ENCODE measurements at places on chromosomes 4 and X.

DNA sequence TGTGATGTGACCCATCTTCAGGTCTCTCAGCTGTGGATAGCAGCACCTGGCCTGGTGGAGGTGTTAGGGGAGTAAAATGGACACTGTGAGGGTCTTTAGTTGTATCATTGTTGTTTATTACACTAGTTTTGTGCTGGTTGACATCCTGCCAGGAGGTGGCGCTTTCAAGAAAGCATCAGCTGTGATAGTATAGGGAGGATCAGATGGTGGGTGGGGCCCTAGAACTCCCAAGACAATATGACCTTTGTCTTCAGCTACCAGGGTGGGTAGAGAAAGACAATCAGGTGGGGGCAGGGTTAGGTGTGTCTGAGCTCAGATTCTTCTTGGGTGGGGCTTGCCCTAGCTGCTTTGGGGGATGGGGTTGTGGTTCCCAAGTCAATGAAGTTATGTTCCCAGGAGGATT, 162.8 kb downstream of the PPP1R2C start:
- no peak for DNase-seq

DNA sequence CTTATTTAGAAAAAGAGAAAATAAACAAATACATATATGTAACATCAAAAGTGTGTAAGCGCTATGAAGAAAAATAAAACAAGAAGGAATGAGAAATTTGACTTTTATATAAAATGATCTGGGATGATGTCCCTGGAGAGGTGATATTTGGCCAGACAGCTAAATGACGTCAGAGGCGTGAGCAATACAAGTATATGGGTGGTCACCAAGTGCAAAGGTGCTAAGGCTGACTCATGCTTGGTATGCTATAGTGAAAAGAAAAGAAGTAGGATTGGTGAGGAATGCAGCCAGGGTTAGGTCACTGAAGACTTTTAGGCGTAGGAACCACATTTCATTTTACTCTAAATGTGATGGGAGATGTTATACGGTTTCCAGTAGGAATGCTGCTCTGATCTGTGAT, 1049.1 kb upstream of the TENM3 start:
- no peak for DNase-seq

DNA sequence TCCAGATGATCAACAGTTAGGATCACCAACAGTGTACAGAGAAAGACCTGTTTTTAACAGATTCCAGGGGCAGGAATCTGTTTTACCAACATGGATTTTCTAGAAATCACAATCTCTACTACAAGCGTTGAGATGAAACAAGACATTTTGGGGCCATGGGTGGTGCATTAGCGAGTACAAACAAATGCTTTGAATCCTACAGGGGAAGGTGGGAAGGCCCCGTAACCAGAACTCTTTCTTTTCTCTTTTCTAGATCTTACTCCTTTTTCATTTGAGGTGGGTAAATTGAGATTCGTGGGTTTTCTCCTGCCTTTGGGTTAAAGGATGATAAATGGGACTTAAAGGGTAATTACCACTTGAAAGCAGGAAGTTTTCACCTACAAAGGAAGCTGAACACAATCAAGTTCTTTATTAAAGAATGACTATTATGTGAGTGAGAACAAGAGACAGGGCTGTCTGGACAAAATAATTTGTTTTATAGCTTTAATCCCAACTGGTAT, 189.9 kb upstream of the ANXA3 start:
- DNase-seq = no peak

DNA sequence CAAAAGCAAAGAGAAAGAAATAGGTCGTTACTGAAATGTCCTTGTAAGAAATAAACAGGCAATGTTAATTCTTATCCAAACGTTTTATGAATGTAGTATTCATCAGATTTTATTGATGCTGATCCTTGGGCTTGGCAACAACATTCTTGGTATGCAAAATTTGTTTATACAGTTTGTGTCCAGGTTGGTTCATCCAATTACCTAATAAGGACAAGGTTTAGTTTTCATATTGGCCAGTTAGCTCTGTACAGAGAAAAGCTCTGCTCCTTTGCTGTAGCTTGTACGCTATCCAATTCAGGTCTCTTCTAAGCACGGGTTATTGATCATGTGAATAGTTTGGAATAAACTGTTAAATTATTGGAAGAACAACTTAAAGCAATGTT, 14.4 kb upstream of the CCNG2 start:
- DNase-seq = no peak

DNA sequence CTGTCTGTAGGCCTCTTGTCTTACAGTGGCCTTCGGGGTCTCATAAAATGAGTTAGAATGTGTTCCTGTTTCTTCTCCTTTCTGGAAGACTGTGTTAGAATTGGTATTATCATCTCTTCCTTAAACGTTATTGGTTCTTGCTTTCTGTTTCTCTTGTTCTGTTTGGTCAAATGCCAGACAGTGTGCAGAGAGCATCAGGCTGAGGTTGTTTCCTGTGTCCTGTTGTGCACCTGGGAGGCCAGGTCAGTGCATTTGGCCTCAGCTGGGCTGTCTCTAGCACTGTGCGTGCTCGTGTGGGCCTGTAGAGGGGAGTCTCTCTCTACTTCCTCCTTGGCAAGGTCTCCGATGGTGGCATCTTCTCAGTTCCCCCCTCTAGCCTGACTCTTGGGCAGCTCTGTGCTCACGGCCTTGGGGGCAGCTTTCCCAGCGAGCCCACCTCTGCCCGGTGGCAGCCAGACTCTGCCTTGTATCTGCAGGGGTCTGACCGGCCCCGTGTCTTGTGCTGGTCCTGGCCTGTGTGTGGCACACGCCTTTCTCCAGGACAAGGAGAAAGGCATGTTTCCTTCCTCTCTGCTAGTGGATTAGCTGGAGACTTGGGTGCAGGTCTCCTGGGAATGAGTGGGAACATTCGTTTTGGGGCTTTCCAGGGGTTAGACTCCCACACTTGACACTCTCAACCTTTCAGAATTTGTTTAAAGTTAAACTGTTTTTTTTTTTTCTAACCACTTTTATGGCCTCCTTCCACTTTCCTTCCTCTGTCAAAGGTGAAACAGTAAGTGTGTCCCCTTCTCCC, 62.3 kb downstream of the FAM193A start:
- no peak for DNase-seq

DNA sequence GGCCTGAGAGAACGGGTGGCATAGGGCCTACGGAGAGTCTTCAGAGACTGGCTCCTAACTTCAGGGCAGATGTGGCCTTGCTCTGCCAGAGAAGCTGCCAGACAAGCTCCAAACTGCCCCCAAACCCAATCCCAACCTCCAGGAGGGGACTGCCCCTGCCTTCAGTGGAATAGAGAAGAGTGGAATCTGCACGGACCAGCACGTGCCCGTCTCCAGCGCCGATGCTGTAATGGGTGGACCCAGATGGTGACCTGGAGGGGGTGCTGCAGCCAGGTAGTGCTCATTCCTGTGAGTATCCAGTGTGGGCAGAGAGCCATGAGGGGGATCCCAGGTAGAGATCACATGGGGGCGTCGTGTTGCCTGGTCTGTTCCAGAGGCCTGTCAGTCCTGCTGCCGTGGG, 73.2 kb upstream of the NKX1-1 start:
- DNase-seq = no peak

- no peak for DNase-seq
Measured at GRCh38 chr4:74638001-74638400, 156.3 kb downstream of the BTC start.

DNA sequence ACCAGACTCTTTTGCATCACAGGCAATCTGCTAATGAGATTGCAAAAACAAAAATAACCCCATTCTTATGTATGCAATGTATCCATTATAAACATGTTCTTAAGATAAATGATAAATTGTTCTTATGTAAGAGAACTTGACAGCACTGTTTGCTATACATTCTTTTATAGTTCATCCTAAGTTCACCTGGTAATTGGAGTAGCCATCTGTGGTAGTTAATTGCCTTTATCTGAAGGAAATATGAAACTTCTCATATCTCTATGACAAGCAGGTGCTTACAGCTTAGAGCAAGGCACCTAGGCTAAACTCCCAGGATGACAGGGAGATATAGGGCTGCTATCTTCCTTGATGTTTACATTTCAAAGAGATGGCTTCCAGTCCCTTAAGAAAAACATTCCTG, 21.3 kb upstream of the CLCN5 start:
- DNase-seq = no peak

DNA sequence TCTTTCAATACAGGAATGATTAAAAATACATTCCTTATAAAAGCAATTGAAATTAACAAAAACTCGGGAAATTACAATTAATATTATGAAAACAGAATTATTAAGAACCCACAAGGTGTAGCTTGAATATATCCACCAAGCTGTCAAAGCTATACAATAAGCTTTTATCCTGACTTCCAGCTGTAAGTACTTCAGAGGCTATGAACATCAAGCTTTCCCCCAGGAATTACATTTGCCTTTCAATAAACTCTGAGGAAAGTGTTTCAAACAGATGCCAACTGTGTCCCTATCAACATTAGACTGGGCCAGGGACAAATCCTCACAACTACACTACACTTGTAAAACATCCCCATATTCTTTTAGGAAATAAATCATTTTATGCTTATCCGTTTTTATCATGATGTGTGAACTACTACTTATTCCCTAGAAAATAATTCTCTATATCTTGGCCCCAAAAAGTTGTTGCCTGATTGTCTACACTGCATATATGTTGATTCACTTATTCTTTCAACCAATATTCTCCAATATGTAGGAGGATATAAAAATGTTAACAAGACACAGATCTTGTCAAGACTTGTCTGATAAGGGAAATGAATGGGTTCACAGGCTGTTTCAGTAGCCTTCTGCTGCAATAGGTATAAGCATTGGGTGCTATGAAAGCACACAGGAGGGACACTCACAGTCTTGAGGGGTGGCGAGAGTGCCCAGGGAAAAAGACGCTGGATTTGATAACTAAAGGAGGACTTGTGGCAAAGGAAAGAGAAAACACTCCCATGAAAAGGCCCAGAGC, 494.1 kb downstream of the CENPC start:
- DNase-seq = no peak

DNA sequence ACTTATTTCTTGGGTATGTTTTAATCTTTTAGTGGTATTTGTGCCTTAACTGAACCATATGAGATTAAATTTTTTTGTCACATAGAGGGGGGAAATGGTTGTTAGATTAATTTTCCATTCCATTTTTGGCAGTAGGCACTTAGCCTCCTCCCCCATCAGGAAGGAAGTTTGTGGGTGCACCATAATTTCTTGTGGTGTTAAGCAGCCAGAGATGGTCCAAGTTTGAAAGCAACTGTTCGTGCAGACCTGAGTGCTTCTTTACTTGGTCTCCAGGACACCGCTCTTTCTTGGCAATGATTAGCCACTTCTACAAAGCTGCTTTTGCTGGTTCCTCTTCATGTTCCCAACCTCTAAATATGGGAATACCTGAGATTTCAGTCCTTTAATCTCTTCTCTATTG, 92.7 kb upstream of the RPL34 start:
- DNase-seq = no peak

DNA sequence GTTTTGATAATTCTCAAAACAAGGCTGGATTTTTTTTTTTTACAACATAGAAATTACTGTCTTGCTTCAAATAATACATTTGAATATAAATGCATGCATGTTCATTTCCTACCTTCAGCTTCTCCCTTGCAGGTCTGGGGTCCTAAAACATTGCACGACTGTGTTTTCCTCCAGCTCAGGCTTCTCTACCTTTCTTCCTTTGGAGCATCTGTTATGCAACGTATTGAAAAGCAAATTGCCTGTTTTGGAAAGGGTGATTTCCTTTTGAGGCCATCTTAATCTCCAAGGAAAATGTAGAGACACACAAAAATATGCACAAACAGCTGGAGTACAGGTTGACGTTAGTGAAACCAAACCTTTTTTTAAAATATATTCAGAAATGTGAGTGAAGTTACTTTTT, 115.6 kb upstream of the TLL1 start:
- no peak for DNase-seq

GRCh38 chrX:53075011-53075410, 7.2 kb upstream of the TSPYL2 start:
- no peak for DNase-seq

GRCh38 chr4:89114100-89114499, 2.8 kb downstream of the TIGD2 start:
- no peak for DNase-seq

- DNase-seq = no peak
Measured at GRCh38 chr4:10072420-10073017, 44.1 kb downstream of the WDR1 start.

- no peak for DNase-seq
Measured at GRCh38 chrX:149284616-149285015, 220.5 kb downstream of the IDS start.

GRCh38 chrX:136354201-136354600, 53.4 kb downstream of the ADGRG4 start:
- no peak for DNase-seq

DNA sequence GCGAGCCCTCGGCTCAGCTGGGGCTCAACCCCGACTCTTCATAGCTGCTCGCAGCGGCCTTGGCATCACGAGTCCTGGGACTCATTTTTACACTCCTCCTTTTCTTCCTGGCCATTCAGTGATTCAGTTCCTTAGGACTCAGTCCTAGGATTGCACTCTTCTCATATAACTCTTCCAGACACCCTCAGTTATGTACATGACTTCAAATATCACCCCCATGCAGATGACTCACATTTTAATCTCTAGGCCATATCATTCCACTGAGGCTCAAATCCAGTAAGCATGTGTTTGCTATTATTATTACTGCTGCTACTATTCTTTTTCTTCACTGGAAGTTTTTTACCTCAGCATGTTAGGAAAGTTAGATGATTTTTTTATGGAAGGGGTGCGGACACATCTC, 14.4 kb downstream of the ITGB1BP2 start:
- DNase-seq = peak; percentile 37

DNA sequence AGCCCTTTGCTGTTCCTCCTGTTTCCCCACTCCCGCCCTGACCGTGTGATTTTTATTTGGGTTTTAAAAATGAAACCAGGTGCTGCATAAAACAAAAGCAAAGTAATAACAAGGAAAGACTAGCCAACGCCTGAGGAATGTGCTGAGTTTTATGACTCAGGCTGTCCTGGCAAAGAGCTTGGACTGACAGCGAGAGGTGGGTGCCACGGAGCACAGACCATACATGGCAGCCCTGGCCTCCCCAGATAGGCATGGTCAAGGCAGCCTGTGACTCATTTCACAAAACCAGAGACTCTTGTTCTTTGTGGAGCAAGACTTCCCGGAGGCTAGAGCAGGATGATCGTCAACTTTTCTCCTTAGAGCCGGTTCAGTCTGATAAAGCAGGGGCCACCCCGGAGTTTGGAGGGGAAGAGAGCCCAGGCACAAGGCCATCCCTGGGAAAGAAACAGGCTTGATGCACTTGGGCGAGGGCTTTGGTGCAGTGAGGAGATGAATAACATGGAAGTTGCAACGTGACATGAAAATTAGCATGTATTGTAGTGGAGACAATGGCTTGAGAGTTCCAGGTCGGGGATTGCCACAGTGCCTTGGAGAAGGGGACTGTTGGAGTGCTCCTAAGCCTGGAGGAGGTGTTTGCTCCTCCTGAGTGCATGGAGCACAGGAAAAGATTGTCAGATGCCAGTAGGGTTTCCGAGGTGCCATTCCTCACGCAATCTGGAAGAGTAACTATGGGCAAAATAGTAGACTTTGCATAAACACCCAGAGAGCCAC, 54.8 kb downstream of the C4orf51 start:
- peak; percentile 92 for DNase-seq

- no peak for DNase-seq
Measured at GRCh38 chrX:2162695-2163094, 338.1 kb downstream of the DHRSX start.

Measured in AG04450 (cell line).